ENCODE measurements at places on chromosomes 2 and 18. TPM values are rescaled to one million over a fixed set of nuclear protein-coding genes. Genes with fewer than 3 reads are reported as not detected.

DNA sequence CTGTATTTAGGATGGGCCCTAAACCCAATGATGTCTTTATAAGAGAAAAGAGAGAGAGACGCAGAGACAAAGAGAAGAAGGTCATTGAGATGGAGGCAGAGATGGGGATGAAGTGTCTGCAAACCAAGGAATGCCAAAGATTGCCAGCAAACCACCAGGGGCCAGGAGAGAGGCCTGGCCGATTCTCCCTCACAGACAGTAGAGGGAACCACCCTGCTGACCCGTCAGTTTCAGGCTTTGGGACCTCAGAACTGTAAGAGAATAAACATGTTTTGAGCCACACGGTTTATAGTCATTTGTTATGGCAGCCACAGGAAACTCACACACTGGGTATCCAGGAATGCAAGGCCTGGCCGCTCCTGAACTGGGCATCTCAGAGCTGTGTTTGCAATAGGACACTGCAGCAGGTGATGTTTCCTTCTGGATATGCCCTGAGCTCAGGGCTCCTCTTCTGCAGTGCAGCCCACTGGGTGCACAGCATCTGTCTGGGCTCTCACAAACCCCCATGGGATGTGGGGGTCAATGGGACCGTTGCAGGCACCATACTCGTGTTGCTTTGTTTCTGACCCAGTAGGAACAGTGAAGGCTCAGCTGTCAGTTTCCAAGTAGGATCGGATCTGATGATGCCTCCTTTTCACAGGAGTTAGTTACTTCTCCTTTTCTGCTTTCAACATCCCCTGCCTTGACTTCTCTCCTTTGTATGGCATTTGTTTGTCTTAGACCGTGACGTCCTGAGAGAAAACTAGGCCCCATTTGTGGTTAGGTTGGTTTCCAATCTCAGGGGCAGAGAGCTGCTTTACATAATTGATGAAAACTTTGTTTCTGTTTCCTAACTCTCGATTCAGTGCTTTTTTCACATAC, 20.8 kb downstream of the PTPN18 start:
- DNase-seq: no peak

DNA sequence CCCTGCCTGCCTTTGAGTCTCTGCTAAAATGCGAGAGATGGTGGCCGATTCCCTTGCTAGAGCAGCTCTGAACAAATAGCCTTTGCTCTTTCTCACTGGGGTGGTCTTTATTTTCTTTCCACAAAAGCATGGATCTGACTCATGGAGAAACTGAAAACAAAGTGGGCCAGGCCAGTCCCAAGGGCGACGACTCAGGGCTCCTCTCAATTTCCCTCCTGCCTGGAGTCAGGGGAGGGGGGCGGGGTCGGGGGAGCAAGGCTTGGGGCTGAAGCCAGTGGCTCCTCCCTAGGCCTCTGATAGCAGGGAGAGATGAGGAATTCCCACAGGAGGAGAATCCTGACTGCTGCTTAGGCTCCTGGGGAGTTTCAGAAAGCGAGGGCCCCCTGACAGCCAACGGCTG, 17.1 kb upstream of the IL1R2 start:
- DNase-seq: no peak

DNA sequence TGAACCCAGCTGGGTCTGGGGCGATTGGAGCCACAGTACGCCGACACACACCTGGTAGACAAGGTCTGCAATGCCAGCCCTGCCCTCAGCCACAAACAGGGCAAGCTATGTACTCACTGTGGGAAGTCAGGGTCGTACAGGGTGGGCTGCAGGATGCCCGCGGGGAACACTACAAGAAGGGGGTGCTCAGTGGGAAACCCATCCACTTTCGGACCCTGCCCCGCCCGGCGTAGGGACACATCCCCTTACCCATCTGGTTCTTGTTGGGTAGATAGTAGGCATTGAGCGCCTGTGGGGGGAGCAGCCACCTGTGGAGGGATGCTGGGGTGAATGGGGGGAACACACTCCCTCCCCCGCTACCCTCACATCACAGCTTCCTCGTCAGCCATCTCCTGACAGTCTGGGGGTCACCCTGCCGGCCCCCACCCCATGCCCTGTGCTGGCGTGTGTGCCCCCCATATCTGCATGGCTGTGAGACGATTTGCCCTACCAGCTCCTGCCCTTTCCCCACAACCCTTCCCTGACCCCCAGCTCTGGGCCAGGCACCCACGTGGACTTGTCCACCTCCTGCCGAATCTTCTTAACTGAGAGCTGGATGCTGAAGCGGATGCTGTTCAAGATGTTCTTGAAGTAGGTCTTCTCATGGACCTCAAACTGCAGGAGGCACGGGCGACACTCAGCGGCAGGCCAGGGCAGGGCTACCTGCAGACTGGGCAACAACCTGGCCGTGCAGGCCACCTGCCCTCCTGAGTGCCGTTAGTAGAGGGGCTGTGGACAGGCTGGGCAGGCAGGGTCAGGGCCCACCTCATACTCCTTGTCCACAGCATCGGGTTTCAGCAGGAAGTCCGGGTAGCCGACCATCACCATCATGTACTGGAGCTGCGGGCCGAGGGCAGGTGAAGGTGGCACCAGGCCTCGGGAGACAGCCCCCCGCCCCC, 5.1 kb downstream of the ECEL1 start:
- peak; percentile 51 for DNase-seq

Gene CNTNAP5
- not detected for total RNA-seq

DNA sequence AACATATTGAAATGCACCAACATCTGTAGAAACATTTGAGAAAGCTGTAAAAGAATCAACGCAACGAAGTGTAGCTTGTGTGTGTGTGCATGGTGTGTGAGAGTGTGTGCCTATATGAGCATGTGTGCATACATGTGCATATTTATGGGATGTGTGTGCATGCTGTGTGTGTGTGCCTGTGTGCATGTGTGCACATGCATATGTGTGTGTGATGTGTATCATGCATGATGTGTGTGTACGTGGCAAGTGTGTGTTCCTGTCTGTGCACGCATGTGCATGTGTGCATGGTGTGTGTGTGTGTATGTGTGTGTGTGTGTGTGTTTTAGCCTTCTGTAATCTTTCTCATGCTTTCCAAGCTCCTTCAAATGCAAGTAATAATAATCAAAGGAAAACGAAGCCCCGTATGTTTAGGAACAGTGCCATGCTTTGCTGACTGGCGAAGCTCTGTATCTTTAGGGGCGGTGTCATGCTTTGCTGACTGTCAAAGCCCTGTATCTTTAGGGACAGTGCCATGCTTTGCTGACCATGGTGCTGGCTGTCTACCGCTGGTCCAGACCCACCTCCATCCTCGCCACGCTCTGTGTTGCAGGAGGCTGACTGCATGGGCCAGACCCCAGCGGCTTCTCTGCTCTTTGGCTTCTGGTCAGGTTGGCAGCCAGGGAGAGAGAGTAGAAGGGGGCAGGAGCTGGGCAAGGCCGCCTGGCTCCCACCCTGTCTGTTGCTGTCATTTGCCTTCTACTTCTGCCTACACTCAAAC, 129.2 kb downstream of the ASB1 start:
- DNase-seq: no peak

GRCh38 chr2:172823261-172823850, 87.7 kb downstream of the RAPGEF4 start:
- DNase-seq: no peak

Gene TEKT4
- not detected for total RNA-seq

DNA sequence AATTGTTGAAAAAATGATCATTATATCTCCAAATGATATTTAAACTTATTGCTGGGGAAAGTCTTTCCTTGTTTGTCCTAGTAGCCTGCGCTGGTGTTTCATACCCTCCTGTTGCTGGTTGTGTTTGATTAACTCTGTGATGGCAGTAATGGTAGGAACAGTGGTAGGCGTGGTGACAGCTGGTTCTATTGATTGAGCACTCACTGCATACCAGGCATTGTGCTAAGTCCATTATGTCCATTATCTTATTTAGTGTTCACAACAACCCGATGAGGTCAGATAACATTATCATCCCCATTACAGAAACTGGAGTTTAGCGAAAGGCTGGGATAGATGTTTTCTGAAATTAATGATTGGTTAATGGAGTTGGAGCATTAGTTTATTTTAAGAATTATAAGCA, 77.8 kb upstream of the STON1 start:
- no peak for DNase-seq

Gene FASTKD2
- total RNA-seq: 32.4 TPM

Gene CBLN2
- not detected for total RNA-seq

- DNase-seq: peak; percentile 70
Observed at GRCh38 chr2:96960153-96960961, 26.0 kb downstream of the FAM178B start.

DNA sequence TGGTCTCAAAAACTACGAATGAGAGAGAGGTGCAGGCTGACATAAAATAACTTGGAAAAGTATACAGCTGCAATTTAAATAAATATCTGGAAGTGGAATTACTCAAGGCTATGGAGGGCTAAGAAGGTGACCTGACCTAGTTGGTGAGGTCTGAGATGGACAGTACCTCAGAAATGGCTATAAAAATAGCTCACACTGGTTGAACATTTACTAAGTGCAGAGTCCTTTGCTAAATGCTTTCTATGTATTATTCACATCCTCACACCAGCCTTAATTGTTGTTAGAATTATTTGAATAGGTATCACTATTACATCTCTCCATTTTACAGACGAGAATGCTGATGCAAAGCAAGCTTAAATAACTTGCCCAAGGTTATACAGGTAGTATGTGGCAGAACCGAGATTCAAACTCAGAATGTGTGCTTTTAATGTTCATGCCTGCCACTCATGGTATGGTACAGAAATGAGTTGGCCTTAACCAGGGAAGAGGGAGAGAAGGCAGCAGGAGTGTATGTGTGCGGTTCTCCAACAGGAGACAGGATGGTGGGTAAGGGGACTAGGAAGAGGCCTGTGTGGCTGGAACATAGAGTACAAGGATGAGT, 37.4 kb downstream of the MRPL44 start:
- no peak for DNase-seq

- DNase-seq: no peak
Observed at GRCh38 chr2:96799623-96799935, 16.5 kb upstream of the CNNM3 start.

Measured in breast epithelium (tissue), 4 donors.